ENCODE measurements at places on chromosomes 5 and 9.

DNA sequence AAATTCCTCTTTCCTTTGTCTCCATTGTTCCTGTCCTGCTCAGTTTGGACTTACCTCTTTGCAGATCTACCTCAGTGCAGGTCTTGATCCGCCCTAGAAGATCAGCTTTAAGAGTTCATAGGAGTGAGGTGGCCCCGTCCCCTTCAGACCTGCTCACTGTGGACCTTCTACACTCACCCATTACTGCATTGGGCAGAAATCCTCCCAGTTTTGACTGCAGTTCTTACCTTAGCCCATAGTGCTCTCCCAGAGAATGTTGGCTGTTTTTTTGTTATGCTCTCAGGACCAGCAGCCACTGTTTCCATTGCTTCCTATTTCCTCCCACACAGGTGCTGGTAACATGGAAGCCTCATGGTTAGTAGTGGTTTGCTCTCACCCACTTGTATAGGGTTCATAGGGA, 63.3 kb downstream of the GALNT10 start:
- no peak for DNase-seq

- no peak for DNase-seq
These were observed 245.8 kb upstream of the GAS1 start for GRCh38 chr9:87193151-87193550.

- DNase-seq: no peak
These were observed 217.5 kb downstream of the CDK5RAP2 start for GRCh38 chr9:120362446-120362845.

GRCh38 chr9:91795598-91796241, 154.3 kb downstream of the ROR2 start:
- no peak for DNase-seq

DNA sequence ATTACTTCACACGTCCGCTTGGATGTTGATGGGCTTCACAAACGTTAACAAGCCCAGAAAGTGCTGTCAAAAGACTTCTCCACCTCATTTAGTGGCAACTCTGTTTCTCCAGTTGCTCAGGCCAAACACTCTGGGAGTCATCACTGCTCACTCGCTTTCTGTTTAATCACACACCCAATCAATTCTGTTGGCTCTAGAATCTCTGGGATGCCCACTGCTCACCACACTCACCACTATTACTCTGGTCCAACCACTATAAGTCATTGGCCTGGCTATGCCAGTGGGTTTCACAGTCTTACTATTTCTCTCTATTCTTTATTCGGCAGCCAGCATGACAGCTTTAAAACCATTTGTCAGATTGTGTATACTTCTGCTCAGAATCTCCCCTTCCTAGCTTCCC, 163.5 kb downstream of the KDM4C start:
- no peak for DNase-seq

GRCh38 chr5:89211836-89212235, 328.9 kb upstream of the MEF2C start:
- DNase-seq: no peak

DNA sequence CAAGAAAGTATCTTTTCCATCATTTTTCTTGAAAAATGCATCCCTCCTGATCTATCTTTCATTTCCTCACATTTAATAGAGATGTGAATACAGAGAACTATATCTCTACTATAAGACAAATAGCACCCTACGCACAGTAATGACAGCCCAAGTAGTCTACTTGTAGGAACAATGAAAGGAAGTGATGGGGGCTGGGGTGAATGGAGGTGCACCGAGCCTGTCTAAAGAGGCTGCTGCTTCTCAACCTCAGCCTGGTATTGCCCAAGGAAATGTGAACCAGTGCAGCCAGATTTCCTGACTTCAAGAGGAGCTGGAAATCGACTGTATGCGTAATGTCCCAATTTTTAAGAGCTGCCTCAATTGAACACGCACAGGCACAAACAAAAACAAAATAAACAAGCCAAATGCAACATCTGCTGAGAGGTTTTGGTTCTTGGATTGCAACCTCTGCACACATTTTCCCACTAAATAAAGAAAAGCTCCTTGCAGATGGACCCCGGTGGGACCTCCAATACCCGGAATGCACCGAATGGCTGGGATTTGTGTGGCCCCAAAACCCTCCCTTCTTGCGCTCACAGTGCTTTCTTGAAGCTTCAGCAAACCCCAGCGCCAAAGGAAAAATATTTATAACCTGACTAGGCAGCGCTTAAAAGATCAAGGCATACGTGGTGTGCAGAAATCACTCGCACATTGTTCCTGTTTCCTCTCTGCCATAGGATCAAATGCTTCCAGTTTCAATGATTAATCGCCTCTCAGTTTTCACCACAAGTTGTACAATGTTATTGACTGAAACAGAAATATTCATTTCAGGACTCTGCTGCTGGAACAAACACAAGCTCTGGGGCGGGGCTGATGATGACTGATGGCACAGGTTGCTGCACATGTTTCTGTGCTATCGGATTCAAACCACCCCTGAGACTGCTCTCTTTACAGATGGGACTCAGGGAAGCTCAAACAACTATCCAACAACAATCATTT, 68.3 kb downstream of the KCNIP1 start:
- DNase-seq: peak; percentile 29

GRCh38 chr9:109780453-109781033, 545 bp downstream of the PALM2AKAP2 start:
- DNase-seq: no peak

DNA sequence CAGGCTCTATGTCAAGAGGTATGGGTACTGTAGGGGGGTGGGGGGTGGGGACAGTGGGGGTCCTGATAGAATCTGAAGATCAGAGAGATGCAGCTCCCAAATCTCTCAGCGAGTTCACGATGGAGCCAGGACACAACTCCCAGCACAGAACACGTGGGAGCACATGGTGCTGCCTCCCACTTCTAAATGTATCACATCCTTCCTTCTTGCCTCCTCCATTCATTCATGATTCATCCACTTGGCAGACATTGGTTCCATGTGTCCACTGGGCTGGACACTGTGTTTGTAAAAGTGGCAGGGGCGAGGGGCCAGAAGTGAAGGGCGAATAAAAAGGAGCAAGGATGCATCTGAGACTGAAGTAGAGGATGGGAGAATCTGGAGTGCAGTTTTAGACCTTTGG, 33.9 kb downstream of the SH3TC2 start:
- DNase-seq: no peak

Data from stimulated activated CD4-positive, alpha-beta T cell treated with anti-CD3 and anti-CD28 coated beads, TNF-alpha, amount 100 ng/mL, for 4 hours (primary cell).